A549 treated with RU486 at 1 μM for 4 hours (cell line): ENCODE measurements at places on chromosomes 16 and 17. TPM values are rescaled to one million over a fixed set of nuclear protein-coding genes. Genes with fewer than 3 reads are reported as not detected.

PABPN1L gene
- total RNA-seq = not detected in 5 replicates

TBC1D3D gene
- 0.11 to 0.13 TPM in 2 of 5 replicates, not detected in the others for total RNA-seq

ZNF423 gene
- 0.07 to 0.25 TPM (median 0.12 TPM) in 5 replicates for total RNA-seq

TTYH2 gene
- 1.5 to 2.0 TPM (median 1.9 TPM) in 5 replicates for total RNA-seq

PIK3R5 gene
- 0.25 TPM in 1 of 5 replicates, not detected in the others for total RNA-seq

DECR2 gene
- total RNA-seq = 18.8 to 30.2 TPM (median 25.3 TPM) in 5 replicates

TMEM106A gene
- 0.49 to 2.3 TPM (median 1.2 TPM) in 5 replicates for total RNA-seq

ANKFN1 gene
- not detected in 5 replicates for total RNA-seq

CALCOCO2 gene
- 65.4 to 93.9 TPM (median 72.0 TPM) in 5 replicates for total RNA-seq

MSLN gene
- total RNA-seq = 1.7 to 3.1 TPM (median 2.4 TPM) in 5 replicates

TEKT5 gene
- not detected in 5 replicates for total RNA-seq

CENPX gene
- total RNA-seq = 138 to 205 TPM (median 189 TPM) in 5 replicates

KRTAP4-4 gene
- total RNA-seq = not detected in 5 replicates

NEURL4 gene
- 21.8 to 31.5 TPM (median 27.2 TPM) in 5 replicates for total RNA-seq

AKTIP gene
- total RNA-seq = 21.3 to 23.7 TPM (median 22.3 TPM) in 5 replicates

PRR35 gene
- 0.06 to 0.18 TPM (median 0.13 TPM) in 5 replicates for total RNA-seq

TBC1D28 gene
- total RNA-seq = not detected in 5 replicates

CCL15 gene
- total RNA-seq = not detected in 5 replicates

HS3ST3A1 gene
- total RNA-seq = 0.31 TPM in 1 of 5 replicates, not detected in the others

ITGA3 gene
- total RNA-seq = 435 to 522 TPM (median 487 TPM) in 5 replicates

RCVRN gene
- not detected in 5 replicates for total RNA-seq
